NCI-H1417 treated with DMSO at 0.1 percent for 48 hours (cell line): ENCODE measurements at places on chromosomes 16 and 17.
A peak's percentile ranks its signal among the peaks of the same experiment; 100 is the strongest.

GRCh38 chr16:86964796-86965241, 352.4 kb downstream of the C16orf95 start:
- no peak for DNase-seq

GRCh38 chr16:86086471-86086870, 187.5 kb downstream of the IRF8 start:
- DNase-seq, result no peak

DNA sequence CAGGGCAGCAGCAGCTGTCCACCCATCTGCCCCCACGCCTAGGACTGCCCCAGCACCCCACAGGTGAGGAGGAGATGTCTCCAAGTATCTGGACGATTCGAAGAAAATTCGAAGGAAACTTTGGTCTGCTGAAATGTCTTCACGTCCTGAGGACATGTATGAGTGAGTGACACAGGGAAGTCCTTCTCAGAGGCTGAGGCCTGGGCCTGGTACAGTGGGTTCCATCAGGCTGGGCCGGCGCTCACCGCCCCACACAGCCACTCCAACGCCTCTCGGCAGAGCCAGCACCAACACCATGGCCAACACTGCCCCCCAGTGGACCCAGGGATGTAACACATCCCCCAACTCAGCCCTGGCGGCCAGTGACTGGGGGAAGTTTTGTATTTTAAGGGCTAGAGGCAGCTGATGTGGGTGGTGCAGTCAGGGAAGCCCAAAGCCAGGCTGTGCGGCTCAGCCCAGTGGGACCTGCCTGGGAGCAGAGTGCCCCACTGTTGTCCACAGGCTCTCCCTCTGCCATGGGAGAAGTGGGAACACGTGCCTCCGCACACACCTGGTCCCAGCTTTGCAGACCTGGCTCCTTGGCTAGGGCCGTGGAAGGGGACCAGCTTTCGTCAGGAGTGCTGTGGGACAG, 55.8 kb upstream of the FASN start:
- no peak for DNase-seq

DNA sequence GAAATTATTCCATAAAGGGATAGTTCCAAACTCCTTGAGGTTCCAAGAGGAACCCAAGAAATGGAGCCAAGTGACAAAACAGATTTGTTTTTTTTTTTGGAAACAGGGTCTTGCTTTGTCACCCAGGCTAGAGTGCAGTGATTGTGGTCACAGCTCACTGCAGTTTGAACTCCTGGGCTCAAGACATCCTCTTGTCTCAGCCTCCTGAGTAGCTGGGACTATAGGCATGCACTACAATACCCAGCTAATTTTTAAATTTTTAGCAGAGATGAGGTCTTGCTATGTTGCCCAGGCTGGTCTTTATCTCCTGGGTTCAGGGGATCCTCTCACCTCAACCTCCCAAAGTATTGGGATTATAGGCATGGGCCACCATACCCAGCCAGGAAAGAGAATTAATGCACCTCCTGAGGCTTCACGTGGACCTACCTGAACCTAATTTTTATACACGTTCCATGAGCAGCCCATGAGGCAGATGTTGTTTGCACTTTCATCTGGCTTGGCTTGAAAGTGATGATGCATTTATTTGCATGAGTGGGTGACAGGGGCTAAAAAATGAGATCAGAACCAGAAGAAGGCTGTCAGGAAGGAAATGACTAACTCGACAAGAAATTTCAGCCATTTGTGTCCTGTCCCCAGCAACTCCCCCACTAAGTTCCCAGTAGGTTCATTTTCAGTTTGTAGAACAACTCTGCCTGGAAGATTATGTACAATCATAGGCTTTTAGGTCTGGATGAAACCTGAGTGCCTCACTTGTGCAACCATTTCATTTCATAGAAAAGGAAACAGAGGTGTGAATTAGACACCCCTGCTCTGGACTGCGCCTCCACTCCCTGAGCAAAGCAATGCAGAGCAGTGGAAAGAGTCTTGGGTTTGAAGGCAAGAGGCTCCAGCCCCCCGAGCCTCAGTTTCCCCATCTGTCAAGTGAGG, 10.3 kb upstream of the IRF8 start:
- DNase-seq, result no peak

GRCh38 chr17:9181640-9182039, 160.3 kb downstream of the NTN1 start:
- no peak for DNase-seq

- DNase-seq, result no peak
Measured at GRCh38 chr17:2591040-2591640, 2.3 kb upstream of the PAFAH1B1 start.

DNA sequence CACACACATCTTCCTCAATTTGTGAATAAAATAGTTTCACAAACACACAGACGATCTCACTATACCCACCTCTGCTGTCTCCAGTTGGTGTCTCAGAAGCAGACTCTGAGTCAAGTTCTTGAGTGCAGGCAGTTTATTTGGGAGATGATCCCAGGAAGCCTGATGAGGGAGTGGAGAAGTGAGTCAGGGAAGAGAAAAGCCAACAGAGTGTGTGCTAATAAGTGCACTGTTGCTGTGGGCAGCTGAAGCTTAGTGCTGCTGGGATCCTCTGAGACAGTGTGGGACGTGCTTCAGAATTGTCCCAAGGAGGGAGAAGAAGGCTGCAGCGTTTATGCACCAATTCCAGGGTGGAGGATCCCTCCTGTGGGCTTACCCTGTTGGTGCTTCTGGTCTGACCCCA, 423.2 kb upstream of the C16orf82 start:
- DNase-seq, result no peak

- DNase-seq, result no peak
Measured at GRCh38 chr16:75225092-75225491, 6.3 kb downstream of the CTRB1 start.

GRCh38 chr16:15874745-15875314, 13.6 kb downstream of the CEP20 start:
- DNase-seq, result no peak

DNA sequence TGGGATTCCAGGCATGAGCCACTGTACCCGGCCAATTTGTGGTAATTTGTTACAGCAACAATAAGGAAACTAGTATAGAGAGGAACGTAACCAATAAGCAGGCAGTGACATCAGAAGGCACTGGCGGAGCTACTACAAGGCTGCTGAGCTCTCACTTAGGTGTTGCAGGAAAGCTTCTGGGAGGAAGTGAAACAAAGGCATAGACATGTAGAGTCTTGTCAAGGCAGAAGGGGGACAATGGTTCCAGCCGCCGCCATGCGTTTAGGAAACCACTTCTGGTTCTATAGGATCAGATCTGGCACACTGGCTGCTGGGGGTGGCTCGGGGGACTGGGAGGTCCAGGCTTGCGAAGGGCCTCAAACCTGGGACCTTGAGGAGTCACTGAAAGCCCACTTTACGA, 9.4 kb upstream of the CPSF4L start:
- no peak for DNase-seq

DNA sequence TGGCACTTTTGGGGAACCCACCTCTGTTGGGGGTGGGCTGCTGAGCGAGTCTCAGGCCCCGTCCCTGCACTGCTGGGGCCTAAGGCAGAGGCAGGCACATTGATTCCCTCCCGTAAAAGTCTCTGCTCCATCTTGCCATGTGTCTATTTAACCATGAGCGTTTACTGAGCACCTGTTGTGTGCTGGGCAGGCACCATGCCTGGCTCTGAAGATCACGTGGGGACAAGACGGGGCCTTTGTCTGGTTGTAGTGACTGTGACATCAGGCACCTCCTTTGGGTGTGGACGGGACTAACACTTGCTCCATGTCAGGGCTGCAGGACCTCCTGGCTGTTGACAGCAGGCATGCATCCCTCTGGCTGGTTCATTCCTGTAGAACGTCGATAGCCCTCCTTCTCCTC, 204.7 kb upstream of the CIBAR2 start:
- no peak for DNase-seq

DNA sequence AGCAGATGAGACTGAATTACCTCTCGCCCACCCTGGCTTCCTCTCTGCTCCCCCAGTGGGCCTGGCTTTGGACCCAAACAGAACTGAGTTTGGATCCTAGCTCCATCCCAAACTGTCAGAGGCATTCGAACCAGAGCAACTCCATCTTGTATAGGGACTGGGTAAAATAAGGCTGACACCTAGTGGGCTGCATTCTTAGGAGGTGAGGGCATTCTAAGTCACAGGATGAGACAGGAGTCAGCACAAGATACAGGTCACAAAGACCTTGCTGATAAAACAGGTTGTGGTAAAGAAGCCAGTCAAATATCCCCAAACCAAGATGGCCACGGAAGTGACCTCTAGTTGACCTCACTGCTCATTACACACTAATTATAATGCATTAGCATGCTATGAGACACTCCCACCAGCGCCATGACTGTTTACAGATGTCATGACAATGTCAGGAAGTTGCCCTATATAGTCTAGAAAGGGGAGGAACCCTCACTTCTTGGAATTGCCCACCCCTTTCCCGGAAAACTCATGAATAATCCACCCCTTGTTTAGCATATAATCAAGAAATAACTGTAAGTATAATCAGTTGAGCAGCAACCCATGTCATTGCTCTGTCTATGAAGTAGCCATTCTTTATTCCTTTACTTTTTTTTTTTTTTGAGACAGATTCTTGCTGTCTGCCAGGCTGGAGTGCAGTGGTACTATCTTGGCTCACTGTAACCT, 44.4 kb downstream of the LYRM1 start:
- DNase-seq, result no peak

DNA sequence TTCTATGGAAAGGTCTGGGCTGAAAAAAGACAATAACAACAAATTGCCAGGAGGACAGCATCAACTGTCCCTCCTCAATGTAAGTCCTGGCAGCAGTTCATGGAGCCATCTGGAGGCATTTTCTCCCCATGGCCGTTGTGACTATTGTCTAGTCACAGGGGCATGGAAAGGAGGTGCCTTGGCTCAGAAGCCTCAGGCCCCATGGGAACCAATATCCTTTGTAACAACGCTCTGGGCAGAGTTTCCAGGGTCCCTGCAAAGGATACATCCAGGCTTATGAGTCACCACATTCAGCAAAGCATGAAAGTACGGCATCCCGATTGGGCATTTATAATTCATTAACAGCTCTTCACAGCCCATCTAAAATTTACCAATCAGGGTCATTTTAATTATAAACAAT, 85.2 kb downstream of the GLG1 start:
- no peak for DNase-seq

GRCh38 chr17:82241183-82241925, 12.5 kb downstream of the SLC16A3 start:
- no peak for DNase-seq

- DNase-seq, result no peak
Measured at GRCh38 chr17:53217311-53217710, 605.4 kb upstream of the KIF2B start.

DNA sequence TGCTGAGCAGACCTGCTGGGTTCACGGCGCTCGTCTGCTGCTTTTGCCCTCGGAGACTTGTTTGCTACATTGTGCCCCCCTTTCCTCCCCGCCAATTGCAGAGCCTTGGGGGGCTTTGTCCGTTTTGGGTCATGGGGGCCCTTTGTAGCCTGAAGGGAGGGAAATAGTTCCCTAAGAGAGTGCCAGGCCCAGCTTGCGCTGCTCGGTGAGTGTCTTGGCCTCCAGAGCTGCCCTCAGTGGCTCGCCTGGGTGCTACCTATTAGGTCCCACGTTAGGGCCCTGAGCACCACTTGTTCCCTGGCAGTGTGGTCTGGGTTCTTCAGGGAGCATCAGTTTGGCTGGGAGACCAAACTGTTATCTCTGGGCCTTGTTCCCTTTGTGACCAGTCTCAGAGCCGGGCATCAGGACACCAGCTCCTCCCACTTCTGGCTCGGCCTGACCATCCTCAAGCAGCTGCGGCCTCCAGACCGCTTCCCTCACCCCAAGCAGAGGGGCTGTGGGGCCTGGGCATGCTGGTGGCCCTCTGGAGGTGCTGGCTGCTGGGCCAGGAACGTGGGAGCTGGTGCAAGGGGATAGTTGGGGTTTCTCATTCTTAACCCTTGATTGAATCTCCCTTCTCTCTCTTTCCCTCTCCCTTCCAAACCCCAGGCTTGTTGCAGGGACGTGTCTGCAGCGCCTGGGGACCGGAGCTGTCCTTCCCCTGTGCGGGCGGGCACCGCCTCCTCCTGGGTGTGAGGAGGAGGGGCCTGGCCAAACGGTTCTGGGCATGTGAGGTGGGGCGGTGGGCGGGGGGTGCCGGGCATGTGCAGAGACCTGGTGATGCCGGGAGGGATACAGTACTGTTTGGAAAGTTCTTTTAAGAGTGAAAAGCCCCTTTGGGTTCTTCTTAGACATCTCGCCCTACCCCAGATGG, 16.0 kb upstream of the ITGB4 start:
- no peak for DNase-seq

DNA sequence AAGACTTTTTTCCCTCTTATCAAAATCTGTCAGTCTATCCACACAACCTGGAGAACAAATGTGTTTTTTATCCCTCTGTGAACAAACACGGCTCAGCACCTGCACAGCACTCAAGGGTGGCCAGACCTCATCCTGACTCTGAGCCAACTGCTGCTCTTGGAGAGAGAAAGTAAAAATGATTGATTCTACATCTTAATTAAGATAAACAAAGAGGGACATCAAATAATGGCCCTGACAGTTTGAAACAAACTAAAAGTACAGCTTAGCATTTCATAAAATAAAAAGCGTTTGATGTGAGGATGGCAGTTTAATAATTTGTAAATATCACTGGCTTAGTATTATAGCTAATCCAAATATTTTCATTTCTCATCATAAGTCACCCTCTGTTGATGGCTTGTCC, 106.2 kb downstream of the SNX11 start:
- DNase-seq, result peak; percentile 87

DNA sequence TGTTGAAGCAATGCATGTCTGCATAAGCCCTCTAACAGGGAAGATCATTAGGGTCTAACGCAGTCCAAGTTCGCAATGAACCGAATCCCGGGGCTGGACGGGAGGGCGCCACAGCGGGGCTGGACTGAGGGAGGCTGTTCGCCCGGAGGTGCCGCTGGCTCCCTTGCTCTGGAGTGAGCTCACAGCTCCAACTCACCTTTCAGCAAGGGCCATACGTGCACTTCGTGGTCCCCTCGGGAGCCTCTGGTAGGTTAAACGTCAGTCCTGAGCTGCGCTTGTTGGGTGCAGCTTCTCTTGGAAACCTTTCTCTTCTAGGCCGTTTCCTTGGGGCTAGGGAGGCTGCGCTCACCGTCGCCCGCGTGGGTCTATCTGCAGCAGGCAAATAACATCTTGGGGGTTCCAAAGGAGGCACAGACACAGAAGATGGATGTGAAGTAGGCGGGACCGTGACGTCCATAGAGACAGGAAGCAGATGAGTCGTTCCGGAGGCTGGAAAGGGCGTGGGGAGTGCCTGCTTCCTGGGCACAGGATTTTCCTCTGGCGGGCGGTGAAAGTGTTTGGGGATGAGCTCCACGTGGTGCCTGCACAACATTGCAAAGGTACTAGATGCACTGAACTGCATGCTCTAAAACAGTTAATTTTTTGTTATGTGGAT, 21.9 kb downstream of the ATP2C2 start:
- no peak for DNase-seq

DNA sequence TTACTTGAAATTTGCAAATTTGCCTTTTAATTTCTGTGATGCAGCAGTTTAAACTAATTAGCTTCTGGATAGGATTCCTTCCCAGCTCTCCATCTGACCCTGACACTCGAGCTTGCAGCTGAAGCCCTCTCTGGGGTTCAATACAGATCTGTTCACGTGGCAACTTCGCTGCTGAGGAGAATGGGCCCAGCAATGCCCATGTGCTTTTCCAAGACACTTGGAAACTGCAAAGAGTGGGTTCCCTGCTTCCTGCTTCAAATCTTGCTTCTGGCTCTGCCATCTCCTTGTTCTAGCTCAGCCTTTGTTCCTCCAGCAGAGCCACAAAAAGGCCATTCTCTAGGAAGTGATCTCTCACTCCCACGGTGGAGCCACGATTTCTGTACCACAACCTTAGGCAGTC, 50.0 kb upstream of the IRX6 start:
- DNase-seq, result no peak
